ENCODE measurements at places on chromosomes 3 and 15. TPM values are rescaled to one million over a fixed set of nuclear protein-coding genes. Genes with fewer than 3 reads are reported as not detected.

Gene C2CD4A
- polyA plus RNA-seq, result 0.06 TPM

Gene HDC
- 2.5 TPM for polyA plus RNA-seq

Gene TSEN2
- polyA plus RNA-seq, result 17.4 TPM

Gene AGBL1
- 0.03 TPM for polyA plus RNA-seq

Gene GABRR3
- not detected for polyA plus RNA-seq

Gene SUSD5
- polyA plus RNA-seq, result 3.6 TPM

Gene GATM
- 26.3 TPM for polyA plus RNA-seq

Gene PRICKLE2
- polyA plus RNA-seq, result 48.2 TPM

Gene GOLGA8O
- not detected for polyA plus RNA-seq

Gene OXNAD1
- polyA plus RNA-seq, result 13.5 TPM

Gene GLDN
- polyA plus RNA-seq, result 0.12 TPM

Gene CCK
- not detected for polyA plus RNA-seq

Gene PYGO1
- polyA plus RNA-seq, result 21.5 TPM

Gene OR5K2
- polyA plus RNA-seq, result 0.24 TPM

Gene PATL2
- 1.2 TPM for polyA plus RNA-seq

Gene RLBP1
- not detected for polyA plus RNA-seq

Gene CCDC80
- polyA plus RNA-seq, result 92.4 TPM

Gene GASK1A
- polyA plus RNA-seq, result 5.1 TPM

Gene MAGI1
- 25.4 TPM for polyA plus RNA-seq

Gene SOX14
- polyA plus RNA-seq, result not detected

Gene WDR93
- 1.8 TPM for polyA plus RNA-seq

Gene C15orf61
- 7.8 TPM for polyA plus RNA-seq

Gene NIPA2
- polyA plus RNA-seq, result 41.6 TPM

Gene TEX264
- polyA plus RNA-seq, result 35.4 TPM

Gene TM2D3
- polyA plus RNA-seq, result 67.3 TPM

Gene CTSH
- polyA plus RNA-seq, result 97.5 TPM

Gene KNG1
- polyA plus RNA-seq, result 0.51 TPM

Gene LRIG1
- 42.7 TPM for polyA plus RNA-seq

Gene GPR62
- polyA plus RNA-seq, result 0.17 TPM

Gene HESX1
- polyA plus RNA-seq, result 3.7 TPM

Gene LTK
- polyA plus RNA-seq, result 2.4 TPM

Gene CCRL2
- 4.3 TPM for polyA plus RNA-seq

Gene PAQR5
- 7.8 TPM for polyA plus RNA-seq

Gene NR2E3
- polyA plus RNA-seq, result 1.1 TPM

Gene C3orf85
- not detected for polyA plus RNA-seq

Gene CELSR3
- 0.85 TPM for polyA plus RNA-seq

Gene CRYBG3
- 34.4 TPM for polyA plus RNA-seq

Gene COL6A5
- 1.2 TPM for polyA plus RNA-seq

Gene ASB7
- 13.0 TPM for polyA plus RNA-seq

Gene IL5RA
- 5.2 TPM for polyA plus RNA-seq

Gene SI
- polyA plus RNA-seq, result not detected

Gene TMEM44
- polyA plus RNA-seq, result 35.2 TPM

Gene IL16
- 14.2 TPM for polyA plus RNA-seq

Gene HES1
- 112 TPM for polyA plus RNA-seq

Gene TAGLN3
- 2.6 TPM for polyA plus RNA-seq

Gene TTBK2
- polyA plus RNA-seq, result 15.8 TPM

Gene CHRNA5
- 1.1 TPM for polyA plus RNA-seq

Gene PLA2G4E
- 0.09 TPM for polyA plus RNA-seq

Gene CCR2
- 1.7 TPM for polyA plus RNA-seq

Gene GP9
- 1.9 TPM for polyA plus RNA-seq

Gene CA12
- polyA plus RNA-seq, result 3.2 TPM

Gene REC114
- polyA plus RNA-seq, result not detected
